ENCODE measurements at places on chromosomes 16 and 17.

DNA sequence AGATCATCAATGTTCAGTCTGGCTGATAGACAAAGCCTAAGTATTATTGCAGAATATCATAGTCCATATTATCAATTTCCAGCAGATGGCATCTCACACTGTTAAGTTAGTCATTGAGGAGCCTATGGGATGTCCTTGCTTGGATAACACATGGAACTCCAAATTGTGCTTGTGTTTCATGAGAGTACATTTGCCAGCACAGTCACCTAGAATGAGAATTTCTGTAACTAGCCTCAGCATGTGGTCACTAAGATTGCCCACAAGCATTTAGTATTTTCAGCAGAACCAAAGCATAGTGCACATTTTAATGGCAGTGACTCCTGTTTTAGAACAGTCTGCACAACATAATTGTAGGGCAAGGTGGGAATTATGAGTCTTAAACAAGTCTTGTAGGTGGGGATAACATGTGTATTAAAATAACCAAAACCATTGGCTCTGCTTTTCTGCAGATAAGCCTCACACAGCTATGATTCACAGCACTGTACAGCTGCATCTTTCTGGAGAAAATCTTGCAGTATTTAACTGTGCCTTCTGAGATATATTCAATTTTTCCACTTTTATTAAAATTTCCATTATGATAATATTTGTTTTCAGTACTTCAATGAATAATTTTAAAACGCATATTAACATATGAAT, 882.8 kb upstream of the SOX9 start:
- DNase-seq, result peak; percentile 69

DNA sequence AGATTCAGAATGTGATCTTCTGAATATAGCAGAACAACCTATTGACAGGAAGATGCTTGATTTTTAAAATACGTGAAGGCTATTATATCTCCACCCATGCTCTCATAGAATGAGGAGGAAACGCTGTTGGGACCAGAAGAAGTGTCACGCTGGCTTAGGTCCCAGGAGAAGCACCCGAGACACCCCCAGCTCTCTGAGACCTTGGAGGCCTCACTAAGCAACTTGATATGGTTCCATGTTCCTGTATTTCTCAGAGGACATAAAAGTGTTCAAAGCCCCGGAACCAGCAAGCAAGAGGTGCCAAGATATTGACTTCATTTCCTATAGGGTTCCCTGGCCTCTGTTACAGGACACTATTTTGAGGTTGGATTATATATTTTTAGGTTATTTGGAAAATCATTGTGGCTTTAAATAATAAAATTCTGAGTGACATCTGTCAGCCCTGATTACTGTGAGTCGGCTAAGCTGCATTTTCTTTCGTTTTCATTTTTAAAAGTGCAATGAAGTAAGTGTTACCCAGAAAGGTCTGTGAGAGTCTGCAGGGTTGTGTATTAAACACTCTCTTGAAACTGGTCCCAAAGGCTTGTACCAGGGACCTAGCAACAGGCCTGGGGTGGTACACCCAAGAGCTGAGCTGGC, 400.0 kb downstream of the SOX9 start:
- no peak for DNase-seq

DNA sequence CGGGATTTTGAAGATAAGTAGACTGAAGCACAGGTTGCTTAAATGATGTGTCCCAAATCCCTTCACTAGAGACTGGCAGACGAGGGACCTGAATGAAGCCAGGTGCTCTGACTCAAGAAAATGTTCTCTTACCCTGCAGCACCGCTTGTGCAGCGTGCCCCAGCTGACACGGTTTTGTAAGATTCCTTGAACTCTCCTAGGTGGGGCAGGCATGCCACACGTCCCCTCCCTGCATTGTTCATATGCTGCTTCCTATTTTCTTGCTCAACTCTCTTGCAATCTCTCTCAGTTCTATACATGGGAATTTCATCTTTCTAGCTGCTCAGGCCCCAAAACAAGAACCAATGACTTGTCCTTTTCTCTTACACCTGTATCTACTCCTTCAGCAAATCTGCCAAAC, 22.1 kb upstream of the HNF1B start:
- DNase-seq, result no peak

- no peak for DNase-seq
Observed at GRCh38 chr17:46138473-46138872, 54.8 kb downstream of the KANSL1 start.

GRCh38 chr16:51326131-51326856, 175.2 kb upstream of the SALL1 start:
- DNase-seq, result no peak

DNA sequence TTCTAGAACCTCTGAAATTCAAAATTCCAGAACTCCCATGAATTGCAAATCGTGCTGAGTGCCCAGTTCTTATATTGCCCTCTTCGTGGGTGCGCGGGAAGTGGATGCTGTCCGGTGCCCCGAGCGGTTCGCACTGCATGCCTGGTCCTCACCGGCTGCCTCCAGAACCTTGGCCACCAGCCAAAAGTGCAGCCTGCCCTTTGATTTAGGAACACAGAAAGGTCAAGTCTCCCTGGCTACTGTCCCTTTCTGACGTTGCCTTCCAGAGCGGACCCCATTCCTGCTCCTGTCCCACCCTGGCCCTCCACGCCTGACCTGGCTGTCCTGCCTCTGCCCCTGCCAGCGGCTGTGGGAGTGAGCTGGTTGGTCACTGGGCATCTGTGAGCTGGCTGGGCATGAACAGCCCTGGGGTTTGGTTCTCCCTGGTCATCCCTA, 9.7 kb downstream of the NEUROD2 start:
- DNase-seq, result no peak

DNA sequence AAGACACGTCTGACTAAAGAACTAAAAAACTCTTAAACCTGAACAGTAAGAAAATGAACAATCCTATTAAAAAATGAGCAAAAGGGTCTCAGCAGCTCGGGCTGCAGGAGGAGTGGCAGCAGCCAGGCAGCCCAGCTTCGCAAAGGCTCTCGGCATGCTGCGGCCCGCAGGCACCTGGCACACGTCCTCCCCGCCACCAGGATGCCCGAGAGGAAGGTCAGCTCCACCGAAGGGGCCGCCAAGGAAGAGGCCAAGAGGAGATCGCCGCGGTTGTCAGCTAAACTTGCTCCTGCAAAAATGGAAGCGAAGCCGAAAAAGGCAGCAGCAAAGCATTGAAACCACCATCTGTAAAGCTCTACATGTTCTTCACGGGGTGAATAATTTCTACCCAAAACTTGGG, 173.5 kb downstream of the BCAS3 start:
- no peak for DNase-seq

DNA sequence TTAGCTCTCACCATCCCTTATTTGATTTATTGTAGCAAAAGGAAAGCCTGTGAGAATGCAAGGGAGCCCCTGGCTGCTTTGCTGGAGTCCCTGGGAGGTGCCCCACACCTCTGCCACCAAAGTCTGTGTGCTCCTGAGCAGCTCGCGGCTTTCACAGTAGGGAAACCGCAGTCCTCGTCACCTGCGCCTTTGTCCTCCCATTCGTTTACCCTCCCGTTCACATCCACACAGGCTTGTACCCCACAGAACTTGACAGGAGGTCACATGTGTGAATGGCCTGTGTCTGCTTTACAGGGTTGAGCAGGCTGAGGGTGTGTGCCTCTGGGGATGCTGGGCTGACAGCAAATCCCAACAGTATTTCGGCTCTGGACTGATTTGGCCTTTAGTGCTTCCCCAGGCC, 152.5 kb downstream of the LGALS9B start:
- DNase-seq, result no peak

DNA sequence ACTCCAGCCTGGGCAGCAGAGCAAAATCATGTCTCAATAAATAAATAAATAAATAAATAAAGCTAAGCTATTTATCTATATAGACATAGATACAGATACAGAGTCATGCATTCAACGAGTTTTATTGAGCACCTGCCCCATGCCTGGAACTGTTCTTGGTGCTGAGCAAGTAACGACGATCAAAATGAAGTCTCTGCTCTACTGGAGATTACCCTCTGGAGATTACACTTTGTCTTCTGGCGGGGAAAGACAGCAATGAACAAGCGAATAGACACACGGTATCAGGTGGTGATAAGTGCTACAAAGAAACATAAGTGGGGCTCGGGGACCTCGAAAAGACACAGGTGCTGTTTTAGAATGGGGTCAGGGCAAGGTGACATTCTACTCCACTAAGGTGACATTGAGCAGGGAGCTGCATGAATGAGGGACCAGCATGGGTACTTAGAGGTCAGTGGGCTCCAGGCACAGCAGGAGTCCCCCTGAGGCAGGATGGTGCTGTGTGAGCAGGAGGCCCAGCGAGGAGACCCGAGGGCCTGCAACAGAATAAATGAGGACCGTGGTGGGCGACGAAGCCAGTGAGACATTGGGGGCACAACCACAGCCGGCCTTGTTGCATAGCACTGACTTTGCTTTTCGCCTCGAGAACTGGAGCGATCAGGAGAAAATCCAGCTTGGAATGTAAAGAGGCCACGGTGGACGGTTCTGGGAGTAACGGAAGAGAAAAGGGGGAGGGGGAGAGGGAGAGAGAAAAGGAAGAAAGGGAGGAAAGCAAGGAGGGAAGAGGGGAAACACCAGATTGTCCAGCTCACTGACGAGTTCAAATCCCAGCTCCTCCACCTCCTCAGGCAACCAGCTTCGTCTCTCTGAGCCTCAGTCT, 42.4 kb upstream of the MEAK7 start:
- DNase-seq, result peak; percentile 72

DNA sequence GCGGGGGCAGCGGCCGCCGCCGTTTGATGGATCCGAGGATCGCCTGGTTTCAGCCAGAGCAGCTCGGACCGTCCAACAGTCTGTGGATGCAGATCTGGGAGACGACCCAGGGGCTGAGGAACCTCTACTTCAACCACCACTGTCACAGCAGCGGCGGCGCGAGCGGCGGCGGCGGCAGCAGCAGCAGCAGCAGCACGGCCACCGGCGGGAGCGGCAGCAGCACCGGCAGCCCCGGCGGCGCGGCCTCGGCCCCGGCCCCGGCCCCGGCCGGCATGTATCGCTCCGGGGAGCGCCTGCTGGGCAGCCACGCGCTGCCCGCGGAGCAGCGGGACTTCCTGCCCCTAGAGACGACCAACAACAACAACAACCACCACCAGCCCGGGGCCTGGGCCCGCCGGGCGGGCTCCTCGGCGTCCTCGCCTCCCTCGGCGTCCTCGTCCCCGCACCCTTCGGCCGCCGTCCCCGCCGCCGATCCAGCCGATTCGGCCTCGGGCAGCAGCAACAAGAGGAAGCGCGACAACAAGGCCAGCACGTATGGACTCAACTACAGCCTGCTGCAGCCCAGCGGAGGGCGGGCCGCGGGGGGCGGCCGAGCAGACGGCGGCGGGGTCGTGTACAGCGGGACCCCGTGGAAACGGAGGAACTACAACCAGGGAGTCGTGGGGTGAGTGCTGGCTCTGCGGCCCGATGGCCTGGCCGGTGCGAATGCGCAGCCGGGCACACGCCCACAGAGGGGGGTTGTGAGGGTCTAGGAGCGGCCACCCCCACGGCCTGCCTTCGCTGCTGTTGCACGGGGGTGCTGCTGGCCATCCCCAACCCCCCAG, 702 bp downstream of the TENT4B start:
- DNase-seq, result no peak

DNA sequence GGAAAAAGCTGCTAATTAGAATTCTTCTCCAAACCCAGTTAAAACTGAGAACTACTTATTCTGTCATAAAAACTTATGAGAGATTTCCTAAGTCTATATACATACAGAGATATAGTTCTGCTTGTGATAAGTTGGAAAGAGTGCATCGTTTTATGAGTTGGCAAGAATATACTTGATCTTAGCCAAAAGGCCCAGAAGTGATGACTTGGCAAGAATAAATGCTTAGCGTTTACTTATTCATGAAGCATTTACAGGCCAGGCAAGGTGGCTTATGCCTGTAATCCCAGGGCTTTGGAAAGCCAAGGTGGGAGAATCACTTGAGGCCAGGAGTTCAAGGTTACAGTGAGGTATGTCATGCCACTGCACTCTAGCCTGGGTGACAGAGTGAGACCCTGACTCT, 81.7 kb downstream of the CYB561 start:
- DNase-seq, result no peak

DNA sequence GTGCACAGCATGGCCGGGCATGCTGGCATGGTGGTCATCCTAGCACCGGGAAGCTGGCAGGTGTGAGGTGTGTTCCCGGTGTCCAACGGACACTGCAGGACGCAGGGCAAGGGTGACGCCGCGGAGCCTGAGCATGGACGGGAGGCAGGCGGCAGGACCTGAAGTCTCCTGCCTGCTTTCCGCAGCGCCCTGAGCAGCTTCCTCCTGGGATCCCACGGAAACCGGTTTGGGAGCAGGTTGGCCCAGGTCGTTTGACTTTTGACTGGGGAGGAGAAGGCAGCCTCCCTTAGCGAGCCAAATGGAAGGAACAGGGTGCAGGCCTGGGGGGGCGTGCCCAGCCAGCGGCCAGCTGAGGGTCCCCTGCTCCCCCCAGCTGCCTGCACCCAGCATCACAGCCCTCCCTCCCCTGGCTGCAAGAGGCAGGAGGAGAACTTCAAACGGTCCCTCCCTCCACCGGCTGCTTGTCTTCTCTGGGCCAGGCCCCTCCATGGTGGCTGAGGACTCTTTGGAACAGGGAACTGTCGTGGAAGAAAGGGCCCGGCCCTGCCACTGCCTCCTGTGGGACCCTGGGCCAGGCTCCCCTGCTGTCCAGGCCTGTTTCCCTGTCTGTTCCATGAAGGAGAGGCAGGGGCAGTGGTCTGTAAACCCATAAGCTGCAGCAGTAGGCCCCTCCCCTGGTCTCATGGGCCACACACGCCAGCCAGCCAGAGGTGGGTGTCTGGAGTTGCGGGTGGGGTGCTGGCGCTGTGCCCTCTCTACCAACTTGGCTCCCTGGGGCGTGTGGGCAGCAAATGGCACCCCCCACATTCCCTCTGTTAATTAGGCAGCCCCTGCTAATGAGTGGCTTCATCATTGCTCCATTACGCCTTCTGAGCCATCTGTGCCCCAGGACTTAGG, 7.8 kb upstream of the ADGRG1 start:
- DNase-seq, result peak; percentile 62

- no peak for DNase-seq
Observed at GRCh38 chr17:56434610-56435009, 158.9 kb upstream of the NOG start.

- DNase-seq, result no peak
Observed at GRCh38 chr17:68686108-68686988, 85.2 kb upstream of the FAM20A start.

DNA sequence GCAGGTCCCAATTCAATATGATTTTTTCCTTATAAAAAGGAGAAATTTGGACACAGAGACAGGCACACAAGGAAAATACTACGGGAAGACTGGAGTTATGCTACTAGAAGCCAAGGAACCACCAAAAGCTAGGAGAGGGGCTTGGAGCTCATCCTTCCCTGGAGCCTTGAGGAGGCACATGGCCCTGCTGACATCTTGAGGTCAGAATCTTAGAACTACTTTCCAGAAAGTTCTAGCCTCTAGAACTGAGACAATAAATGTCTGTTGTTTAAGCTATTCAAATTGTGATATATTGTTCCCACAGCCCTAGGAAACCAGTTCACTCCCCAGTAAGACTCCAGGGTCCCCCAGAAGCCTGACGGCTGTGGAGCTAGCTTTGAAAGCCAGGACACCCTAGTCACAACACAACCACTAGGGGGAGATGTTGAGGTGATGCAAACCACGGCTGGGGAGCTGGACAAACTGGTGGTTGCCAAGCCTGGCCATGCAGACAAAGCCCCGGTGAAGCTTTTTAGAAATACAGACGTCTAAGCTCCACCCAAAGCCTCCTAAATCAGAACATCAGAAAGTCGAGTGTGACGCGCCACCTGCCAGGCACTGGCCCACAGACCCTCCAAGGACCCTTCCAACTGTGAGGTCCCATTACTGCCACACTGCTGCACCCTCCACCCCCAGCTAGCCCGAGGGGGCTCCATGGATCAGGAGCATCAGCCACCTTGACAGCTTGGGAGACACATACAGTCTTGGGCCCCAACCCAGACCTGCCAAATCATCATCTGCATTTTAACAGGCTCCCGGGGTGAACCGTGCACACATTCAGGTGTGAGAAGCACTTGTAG, 106.4 kb downstream of the SLC39A11 start:
- peak; percentile 31 for DNase-seq

Measured in NCI-H2171 treated with DMSO at 0.1 percent for 48 hours (cell line).